Upper lobe of right lung (tissue), 1 donor: ENCODE measurements at places on chromosomes 12 and 14.

GRCh38 chr14:45089813-45090212 lies 5.9 kb downstream of the PRPF39 start:
- no peak for DNase-seq

- no peak for DNase-seq
Measured at GRCh38 chr12:110581931-110582275, 1.2 kb downstream of the PPTC7 start.

GRCh38 chr12:53701518-53702264 lies 25.6 kb downstream of the CALCOCO1 start:
- DNase-seq = peak; percentile 91

GRCh38 chr12:102992297-102992696 lies 34.8 kb downstream of the ASCL1 start:
- no peak for DNase-seq

- DNase-seq = no peak
Measured at GRCh38 chr14:33120341-33120740, 181.7 kb downstream of the NPAS3 start.

DNA sequence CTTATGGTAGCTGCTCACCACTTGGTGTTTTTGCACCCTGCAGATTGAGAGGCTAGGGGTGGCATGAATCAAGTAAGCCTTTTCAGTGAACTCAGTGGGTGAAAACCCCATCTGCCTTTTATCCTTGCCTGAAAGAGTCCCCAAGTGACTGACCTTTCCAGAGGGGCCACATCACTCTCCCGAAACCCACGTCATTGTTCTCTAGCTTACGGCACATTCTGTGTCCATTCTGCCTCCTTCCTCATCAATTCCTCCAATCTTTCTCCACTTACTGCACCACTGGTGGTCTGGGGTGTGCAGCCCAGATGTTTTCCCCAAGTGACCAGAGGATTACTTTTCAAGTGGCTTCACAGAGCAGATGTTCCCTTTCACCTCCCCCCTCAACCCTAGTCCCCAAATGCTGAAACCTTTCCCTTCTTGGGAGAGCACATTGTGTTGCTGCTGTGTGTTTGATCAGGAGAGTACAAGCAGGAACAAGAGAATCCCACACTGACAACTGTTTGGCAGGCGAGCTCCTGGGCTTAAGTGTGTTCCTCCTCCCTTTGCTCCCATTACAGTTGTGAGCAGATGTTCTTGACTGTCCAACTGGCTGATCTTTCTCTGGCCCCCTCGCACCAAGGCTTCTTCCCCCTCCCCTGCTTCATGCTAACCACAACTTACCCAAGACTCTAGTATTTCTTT lies 138.0 kb upstream of the IGF1 start:
- DNase-seq = no peak

DNA sequence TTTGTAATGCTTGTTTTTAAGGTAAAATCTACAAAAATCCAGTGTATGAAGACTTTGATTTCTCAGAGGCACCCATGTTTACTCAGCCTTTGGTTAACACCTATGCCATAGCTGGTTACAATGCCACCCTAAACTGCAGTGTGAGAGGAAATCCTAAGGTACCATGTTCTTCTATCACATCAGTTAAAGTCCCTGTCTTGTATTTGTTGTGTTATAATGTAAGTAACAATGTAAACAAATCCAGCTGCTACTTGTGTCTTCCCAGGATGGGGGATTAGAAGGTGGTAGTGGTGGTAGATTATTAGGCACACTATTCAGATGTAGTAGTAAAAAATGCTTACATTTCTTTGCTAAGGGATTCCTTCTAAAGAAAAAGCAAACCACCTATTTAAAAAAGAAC lies 19.4 kb upstream of the CHPT1 start:
- DNase-seq = no peak

DNA sequence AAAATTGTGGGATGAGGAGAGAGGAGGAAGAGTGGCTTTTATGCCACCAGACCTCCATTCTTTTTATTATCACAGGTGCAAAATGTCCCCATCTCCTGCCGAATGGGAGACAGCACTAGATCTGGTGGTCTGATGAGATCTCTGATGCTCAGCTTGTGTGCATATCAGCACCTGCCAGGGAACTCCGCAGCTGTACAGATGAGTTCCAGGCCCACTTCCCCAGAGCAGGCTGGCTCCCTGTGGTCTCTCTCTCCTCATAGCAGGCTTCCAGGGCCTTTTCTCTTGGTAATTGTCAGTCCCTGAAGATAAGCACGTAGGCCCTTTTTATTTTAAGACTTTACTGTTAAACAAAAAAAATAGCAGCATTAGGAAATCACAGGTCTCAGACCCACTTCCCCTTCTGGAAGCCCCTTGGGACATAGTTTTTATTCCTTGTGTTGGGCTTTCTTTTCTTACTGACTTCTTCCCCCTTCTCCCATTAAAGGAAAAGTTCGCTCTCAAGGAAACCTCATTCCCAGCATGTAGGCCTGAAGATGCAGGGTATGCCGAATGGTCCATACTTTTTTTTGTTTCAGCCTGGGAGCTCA lies 4.5 kb upstream of the TBC1D30 start:
- no peak for DNase-seq
